ENCODE measurements at places on chromosomes 4 and X. TPM values are rescaled to one million over a fixed set of nuclear protein-coding genes. Genes with fewer than 3 reads are reported as not detected.

GRCh38 chr4:16051980-16052379 is 31.8 kb downstream of the PROM1 start:
- H3K27ac ChIP-seq = no peak overlapping the region
- H3K4me3 ChIP-seq = no peak overlapping the region
- H3K4me1 ChIP-seq = peaks cover 11% of the 10 kb centered on the region
- no peak for DNase-seq
- H3K27me3 ChIP-seq = no peaks in the 10 kb centered on the region
- H3K36me3 ChIP-seq = no peaks in the 10 kb centered on the region

DNA sequence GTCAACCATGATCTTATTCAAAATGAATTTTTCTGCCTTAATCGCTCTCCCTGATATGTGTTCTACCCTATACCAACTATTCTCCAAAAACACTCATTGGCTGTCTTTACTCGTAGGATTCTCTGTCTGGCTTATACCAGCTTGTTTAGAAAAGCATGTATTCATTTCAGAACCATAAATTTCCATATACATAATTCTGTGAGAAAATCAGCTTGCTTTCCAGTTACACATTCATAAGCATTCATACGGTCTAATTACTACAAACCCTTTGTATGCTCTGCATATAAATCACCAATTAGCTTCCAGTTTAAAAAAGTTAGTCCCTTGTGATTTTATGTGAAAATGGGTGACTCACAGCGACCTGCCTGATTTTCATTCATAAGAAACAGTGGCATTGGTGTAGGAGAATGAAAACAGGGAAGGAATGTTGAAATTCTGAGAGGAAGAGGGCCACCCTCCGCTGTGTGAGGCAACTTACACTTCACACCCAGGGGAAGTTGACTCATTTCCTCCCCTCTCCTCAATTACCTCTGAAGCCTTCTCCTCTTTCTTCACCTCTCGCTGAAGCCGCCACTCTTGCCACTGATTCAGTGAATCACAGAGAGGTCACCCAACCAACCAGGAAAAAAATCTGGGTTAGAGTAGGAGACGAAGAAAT is 63.3 kb downstream of the MEPE start:
- H3K4me1 ChIP-seq = no peaks in the 10 kb centered on the region
- DNase-seq = no peak
- no peak overlapping the region for H3K4me3 ChIP-seq
- no peaks in the 10 kb centered on the region for H3K27me3 ChIP-seq
- H3K27ac ChIP-seq = no peak overlapping the region

DNA sequence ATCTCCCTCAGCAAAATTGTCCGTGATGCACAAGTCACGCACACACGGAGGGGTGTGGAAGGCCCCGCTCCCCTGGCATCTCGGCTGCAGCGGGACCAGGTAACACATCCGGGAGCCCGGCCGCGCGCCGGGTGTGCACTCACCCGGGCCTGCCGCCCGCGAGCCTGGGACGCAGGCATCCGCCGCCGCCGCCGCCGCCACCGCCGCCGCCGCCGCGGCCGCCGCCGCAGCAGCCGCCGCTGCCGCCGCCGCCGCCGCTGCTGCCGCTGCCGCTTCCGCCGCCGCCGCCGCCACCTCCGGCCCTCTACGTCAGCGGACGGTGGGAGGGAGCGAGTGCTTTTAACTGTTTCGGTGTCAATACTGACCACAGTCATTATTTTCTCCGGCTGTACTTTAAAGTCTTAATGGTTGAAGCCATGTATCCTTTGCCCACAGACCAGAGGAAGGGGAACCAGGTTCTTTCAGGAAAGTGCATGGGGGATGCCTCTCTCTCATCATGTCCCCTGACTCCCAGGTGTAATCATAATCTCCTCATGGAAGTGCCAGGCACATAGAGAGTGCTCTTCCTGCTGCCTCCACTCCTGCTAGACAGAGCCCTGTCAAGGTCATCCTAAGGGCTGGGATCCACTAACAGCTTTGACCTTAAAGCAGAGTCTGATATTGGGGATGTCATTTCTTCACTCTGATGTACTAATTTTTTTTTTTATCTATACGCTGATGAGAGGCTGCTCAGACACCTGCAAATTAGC is 38.0 kb downstream of the MAGEE2 start:
- peak; percentile 57 for DNase-seq
- no peaks in the 10 kb centered on the region for H3K27me3 ChIP-seq
- no peaks in the 10 kb centered on the region for H3K36me3 ChIP-seq
- H3K27ac ChIP-seq = peak overlapping the region; percentile 81
- peak overlapping the region; percentile 49 for H3K4me3 ChIP-seq

Gene FRMPD3
- total RNA-seq = 0.04 TPM

Gene MAOB
- 47.0 TPM for total RNA-seq

- no peak overlapping the region for H3K4me3 ChIP-seq
- DNase-seq = no peak
- no peaks in the 10 kb centered on the region for H3K4me1 ChIP-seq
- H3K27ac ChIP-seq = no peak overlapping the region
Observed at GRCh38 chr4:145520172-145520571, 38.5 kb downstream of the SMAD1 start.

DNA sequence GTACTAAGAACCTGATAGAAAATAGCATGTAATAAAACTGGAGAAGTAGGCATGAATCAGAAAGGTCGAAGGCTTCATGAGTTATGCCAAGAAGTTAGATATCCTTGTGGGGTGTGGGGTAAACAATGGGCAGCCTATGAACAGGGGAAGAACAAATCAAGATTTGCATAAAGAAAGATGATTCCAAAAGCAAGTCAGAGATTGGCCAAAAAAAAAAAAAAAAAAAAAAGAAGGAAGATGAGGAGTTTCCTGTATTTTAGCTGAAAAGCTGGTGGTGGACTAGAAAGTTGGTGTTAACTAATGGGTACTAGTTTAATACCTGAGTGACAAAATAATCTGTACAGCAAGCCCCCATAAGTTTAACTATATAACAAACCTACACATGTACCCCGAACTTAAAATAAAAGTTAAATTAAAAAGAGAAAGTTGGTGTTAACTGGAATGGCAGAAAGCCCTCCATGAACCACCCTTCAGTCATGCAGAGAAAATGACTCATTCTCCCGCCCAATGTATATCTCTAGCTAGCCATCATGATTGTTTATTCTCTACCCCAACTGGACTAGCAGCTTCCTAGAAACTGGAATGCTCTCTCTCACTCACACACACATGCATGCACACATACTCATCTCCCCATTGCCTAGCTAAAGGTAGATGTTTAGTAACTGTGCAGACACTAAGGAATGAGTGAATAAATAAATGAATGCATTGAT is 41.7 kb downstream of the ATP11C start:
- no peaks in the 10 kb centered on the region for H3K4me1 ChIP-seq
- H3K4me3 ChIP-seq = no peak overlapping the region
- no peaks in the 10 kb centered on the region for H3K27me3 ChIP-seq
- no peak overlapping the region for H3K27ac ChIP-seq
